AG04449 (cell line): ENCODE measurements at places on chromosomes 5 and 9.

DNA sequence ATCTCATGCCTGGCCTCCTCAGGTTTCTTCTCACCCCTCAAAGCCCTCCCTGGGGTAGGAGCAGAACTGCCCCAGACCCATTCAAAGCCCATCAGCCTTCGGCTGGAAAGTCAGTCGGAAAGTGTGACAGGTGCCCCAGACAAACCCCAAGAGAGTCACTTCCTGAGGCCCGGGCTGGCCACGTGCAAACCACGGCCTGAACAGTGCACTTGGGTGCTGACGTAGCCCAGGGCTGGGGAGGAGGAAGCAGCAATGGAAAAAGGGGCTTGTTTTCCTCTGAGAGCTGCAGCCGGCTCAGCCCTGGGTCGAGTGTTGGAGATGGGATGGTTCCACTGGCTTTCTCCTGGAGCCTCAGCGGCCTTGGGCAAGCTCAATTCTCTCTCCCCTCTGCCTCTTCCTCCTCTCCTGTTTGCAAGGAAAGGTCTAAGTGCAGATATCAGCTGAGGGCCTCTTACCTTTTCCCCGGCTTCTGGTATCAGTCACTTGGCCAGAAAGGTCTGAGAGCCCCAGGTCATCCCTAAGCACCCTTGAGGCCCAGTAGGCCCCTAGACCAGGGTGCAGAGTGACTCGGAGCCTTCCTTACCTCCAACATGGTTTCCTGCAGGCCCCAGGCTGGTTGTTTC, 5.9 kb upstream of the EGR1 start:
- no peak for DNase-seq

GRCh38 chr5:146553446-146553845, 37.5 kb upstream of the GPR151 start:
- DNase-seq, result no peak

DNA sequence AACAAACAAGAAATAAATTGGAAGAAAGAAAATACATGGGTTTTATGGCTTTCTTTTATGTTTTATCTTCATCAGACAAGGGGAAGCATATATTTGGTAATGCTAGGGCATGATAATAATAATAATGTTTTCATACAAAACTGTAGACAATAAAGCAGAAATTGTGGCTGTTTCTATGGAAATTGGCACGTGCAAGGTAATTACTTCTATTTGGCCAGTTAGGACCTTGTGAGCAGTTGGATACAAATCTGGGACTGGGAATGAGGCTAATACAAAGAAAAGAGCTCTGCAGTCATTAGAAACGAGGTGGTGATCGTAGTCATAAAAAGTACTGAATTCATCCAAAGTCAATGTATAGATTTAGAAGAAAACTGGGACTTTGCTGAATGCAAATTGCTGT, 233.6 kb downstream of the EFNA5 start:
- DNase-seq, result no peak

- no peak for DNase-seq
Measured at GRCh38 chr9:89608641-89609335, 4.0 kb downstream of the GADD45G start.

GRCh38 chr5:139652788-139653241, 4.7 kb downstream of the CXXC5 start:
- no peak for DNase-seq

GRCh38 chr9:13485068-13485596, 205.6 kb upstream of the MPDZ start:
- no peak for DNase-seq

GRCh38 chr9:124475158-124475867, 25.1 kb downstream of the ADGRD2 start:
- no peak for DNase-seq

DNA sequence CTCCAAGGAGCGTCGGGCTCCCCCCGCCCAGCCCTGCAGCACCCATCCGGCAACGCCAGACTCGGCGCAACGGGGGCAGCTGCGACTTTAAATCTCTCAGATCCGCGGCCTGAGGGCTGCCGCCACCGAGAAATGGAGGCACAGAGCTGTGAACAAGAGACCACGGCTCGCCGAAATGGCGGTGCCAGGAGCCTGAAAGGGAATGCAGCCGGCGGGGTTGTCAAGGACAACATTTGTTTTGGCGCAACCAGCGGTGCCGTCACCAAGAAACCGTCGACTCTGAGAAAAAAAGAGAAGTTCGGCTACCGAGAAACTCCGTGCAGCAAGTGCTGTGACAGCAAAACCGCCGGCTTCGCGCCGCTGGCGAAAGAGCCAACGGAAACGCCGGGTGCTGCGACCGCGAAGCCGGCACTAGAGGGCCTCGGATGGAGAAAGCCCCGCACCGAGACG, 2.1 kb upstream of the ANXA2R start:
- DNase-seq, result no peak

DNA sequence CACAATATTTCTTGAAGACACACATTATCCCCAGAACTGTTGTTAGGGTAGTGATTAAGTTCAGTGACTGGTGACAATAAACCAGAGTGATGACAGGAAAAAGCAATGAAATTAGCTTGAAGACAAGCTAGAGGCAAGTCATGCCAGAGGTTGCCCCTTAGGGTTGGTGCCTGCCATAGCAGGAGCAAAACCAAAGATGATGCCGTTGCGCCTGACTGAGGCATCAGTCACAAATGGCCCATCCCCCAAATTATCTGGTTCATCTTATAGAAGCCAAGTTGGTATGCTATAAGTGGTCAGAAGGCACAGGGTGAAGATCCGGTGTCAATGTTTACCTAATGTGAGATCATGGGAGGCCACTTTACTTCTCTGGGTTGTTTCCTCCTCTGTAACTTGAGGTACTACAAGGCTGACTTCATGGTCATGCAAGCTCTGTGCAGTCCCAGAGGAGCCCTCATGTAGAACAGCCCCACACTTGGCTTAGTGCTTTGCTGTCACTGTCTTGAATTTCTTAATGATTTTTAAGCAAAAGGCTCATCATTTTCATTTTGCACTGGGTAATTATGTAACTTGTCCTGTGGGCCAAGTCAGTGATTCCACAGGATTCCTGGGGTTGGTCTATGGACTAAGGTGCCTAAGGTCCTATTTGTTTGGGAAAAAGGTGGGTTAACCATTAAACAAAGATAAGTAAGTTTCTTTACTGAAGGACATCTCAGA, 211.3 kb downstream of the MAN2A1 start:
- no peak for DNase-seq

DNA sequence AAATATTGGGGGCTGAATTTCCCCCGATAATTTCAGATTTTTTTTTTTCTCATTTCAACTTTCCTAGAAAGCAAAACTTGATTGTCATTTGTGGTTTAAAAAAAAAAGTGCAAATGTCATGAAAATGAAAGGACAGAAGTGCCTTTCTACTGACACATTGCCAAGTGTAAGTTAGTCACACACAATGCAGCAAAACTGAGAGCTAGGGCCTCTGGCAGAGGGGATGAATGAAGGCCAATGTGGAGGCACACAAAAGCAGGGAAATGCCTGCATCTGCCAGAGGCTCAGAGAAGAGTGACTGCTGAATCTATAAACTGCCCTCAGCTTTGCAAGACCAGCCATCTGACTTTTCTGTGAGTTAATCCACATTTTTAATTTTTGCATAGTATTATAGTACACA, 6.8 kb upstream of the IFNA5 start:
- DNase-seq, result no peak

- DNase-seq, result no peak
Measured at GRCh38 chr9:85987236-85987635, 46.3 kb downstream of the NAA35 start.

DNA sequence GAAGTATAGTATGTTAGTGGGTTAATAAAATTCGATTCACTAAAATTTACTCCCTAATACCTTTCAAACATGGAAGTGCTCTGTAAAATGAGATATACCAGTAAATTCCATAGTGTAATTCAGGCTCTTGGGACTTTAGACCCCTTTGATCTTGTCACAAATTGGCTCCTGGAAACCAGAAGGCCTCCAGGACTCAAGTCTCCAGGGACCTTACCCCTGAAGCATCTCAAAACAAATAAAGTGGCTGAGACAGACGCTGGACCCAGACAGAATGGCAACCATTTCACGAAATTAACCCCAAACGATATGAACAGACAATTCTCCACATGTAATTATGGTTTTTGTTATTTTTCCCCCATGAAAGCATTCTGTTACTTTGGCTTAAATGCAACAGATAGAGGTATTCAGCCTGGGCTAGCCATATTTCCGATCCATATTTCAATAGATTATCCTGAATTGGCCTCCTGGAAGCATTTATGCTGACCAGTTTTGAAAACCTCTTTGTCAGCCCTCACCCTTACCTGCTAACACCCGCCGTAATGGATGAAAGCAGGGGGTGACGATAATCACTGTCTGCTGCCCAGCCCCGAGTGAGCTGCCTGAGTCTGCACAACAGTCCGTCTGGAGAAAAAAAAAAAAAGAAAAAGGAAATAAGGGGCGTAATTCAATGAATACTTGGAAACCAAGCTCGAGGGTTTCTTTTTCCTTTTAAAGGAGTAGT, 34.1 kb upstream of the EFNA5 start:
- DNase-seq, result no peak

- peak; percentile 9 for DNase-seq
Measured at GRCh38 chr9:76624391-76625048, 139.7 kb upstream of the PCA3 start.

- no peak for DNase-seq
Measured at GRCh38 chr9:89874351-89875321, 269.8 kb downstream of the GADD45G start.

DNA sequence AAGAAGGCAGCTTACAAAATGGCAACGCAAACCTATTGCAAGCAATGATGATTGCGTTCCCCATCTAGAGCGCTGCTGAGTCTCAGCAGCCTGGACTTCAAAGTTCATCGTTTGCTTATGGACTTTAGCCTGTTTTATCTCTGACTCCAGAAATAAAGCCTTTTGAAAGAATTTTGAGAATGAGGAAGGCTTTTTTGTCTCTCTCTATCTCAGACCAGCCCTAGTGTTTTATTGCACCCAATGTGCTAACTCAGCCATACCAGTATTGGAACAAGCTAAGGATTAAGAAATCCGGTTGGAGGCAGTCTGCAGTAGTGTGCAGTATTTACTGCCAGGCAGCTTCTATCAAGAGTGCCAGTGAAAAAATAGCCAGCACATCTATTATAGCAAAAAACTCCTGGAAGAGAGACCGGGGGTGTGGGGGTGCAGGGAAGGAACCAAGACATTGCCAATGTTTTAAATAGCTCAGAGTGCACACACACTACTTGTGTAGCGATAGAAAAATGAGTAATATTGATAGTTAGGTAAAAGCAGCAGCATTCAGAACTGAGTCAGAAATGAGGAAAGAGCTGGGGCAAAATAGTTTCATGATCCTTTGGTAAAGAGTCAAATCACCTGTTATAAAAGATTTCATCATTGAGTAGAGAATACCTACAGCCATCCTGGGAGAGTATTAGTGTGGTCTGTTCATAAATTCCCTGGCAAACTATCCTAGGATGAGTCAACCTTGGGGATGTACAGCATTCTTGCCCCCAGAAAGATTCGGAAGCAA, 219.0 kb downstream of the ZNF608 start:
- no peak for DNase-seq

- DNase-seq, result no peak
Measured at GRCh38 chr9:121201045-121201737, 478 bp downstream of the RAB14 start.

DNA sequence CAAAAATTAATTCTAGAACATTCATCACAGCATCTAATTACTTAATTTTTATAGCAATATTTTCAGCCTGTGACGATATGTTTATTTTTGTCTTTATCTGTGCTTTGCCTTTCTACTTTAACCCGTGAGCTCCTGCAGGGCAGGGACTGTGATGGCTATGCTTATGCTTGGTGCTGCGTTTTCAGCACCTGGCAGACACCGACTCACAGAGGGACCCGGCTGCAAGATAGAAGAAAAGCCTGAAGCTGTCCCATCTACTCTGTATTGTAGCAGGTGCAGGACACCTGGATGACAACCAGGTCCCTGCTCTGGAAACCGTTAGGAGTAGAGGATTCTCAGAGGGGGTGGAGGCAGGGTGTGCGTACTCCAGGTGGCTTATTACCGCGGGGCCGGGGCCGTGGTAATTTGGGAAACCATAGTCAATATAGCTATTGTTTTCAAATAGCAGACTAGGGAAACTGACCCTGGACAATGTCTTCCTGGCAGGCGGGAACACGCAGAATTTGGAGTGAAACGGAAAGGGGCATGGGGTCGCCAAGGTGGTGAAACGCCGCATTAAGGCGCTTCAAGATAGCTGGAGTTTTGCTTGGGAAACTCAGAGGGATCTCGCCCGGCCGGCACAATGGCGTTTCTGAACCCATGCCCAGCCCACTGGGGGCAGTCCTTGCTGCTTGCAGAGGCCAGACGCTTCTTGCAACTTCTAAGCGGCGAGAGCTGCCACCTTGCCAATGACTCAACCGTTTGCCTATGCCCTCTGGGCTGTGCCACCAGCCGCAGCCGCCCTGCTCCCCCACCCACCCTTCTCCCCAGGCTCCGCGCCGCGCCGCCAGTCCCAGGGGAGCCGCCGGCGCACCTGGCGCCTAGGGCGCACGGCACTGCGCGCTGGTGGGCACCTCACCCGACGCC, 140.1 kb upstream of the PALM2AKAP2 start:
- no peak for DNase-seq

DNA sequence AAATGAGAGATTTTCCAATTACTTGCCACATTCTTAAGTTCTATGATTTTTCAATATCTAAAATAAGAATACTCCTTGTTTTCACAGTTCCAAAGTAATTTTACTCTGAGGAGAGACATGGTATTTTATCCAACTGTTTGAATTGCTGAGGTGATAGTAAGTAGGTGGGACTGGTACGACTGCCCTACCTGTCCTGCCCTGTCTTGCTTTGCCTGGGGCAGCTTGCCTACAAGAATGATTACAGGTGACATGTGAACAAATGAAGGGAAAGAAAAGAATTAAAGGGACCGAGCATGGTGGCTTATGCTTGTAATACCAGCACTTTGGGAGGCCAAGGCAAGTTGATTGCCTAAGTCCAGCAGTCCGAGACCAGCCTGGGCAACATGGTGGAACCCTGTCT, 41.6 kb upstream of the HMGCS1 start:
- DNase-seq, result no peak

GRCh38 chr5:18091758-18092157, 457.5 kb downstream of the TAF11L14 start:
- no peak for DNase-seq

DNA sequence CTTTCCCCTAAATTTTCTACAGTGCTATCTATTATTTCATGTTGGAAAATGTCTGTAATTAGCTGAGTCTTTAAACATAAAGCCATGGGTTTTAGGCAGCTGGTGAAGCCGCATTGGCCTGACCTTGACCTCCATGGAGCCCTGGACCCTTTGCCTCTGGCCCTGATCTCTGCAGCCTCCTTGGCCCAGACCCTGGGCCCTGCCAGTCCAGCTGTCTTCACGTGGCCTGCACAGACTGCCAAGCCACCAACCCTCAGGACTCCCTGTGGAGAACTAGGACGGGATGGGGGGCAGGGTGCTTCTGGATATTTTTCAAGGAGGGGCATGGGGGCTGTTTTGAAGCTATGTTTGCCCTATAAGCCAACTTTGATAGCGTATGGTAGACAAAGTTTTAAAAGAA, 29.8 kb upstream of the PPARGC1B start:
- no peak for DNase-seq

DNA sequence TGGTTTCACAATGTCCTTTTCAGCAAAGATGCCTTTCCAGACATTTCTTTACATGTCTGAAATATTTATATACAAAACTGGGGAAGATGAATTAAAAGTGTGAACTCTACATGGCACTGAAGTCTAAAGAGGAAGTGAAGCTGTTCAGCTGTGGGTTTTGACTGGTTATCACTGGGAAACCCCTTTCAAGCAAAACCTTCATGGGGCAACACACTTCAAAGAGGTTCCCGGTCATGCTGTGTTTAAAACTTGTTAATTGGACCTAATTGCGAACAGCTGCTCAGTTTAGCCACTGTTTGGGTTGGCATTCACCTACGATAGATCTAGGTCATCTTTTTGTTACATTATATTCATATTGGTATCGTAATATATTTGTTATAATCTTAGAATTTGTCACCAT, 20.0 kb upstream of the GDNF start:
- DNase-seq, result no peak

GRCh38 chr5:68217047-68217355, 1.4 kb downstream of the PIK3R1 start:
- no peak for DNase-seq
